Left renal cortex interstitium (tissue), 4 donors: ENCODE measurements at places on chromosomes 3 and 15. TPM values are rescaled to one million over a fixed set of nuclear protein-coding genes. Genes with fewer than 3 reads are reported as not detected.

PCCB gene
- 60.4 TPM for polyA plus RNA-seq

- DNase-seq = no peak
Measured at GRCh38 chr3:177468816-177469215, 271.5 kb upstream of the TBL1XR1 start.

- DNase-seq = no peak
Measured at GRCh38 chr15:69523010-69524001, 70.7 kb downstream of the RPLP1 start.

DNA sequence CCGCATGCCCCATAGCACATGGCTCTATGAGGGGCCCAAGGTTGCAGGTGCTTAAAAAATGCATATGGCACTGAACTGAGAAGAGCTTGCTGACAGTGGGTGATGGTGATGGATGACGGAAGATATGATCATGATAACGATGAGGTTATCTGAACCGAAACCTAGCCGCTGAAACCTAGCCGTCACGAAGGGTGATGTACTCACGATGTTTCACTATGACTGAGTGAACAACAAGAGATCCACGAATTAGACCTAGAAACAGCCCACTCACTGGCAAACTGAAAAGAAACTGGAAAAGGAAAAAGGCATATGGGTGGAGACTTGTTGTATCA is 57.6 kb upstream of the BCL6 start:
- DNase-seq = no peak

DNA sequence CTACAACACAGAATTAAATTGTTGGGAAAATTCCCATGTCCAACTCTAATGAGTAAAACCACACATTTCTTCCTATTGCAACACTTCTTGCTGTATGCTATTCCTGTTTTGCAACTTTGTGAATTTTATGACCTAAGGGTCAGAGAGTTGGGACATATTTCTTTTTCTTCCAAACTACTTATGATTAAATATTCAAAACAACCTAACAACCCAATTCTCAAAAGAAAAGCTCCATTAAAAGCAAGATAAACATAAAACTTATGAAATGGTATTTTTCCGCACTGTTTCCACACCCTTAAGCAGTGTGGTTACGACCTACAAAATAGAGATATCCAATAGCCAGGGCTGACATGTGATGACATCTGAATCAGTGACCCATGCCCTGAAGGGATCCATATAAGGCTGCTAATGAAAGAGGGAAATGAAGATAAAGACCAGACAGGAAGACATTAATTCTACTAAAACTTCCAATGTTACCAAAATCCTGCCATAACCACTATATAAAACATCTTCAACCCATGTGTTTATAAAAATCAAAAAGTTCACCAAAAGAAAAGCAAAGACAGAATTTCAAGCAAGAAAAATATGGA is 45.6 kb downstream of the DMXL2 start:
- DNase-seq = no peak
